ENCODE measurements at places on chromosomes 6 and 20.

DNA sequence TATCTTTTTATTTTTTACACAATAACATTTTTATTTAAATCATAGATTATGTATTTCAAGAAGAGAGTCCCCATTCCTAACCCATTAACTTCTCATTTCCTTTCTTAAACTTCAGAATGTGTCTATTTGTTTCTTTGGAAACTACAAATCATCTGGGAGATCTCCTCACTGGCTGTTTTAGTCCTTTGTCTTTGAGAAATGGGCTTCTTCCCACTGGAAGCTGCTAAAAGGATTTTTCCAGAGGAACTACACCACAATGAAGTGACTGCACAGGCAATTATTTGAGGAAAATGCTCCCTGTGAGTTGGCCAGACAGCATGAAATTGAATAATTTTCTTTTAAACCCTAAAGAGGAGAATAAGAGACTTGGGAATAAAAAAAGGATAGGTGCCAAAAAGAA is 119.1 kb downstream of the TENT5A start:
- no peak overlapping the region for H3K27ac ChIP-seq
- no peaks in the 10 kb centered on the region for H3K4me1 ChIP-seq
- no peak for DNase-seq
- H3K36me3 ChIP-seq = no peaks in the 10 kb centered on the region
- no peak overlapping the region for H3K4me3 ChIP-seq
- H3K27me3 ChIP-seq = no peaks in the 10 kb centered on the region

DNA sequence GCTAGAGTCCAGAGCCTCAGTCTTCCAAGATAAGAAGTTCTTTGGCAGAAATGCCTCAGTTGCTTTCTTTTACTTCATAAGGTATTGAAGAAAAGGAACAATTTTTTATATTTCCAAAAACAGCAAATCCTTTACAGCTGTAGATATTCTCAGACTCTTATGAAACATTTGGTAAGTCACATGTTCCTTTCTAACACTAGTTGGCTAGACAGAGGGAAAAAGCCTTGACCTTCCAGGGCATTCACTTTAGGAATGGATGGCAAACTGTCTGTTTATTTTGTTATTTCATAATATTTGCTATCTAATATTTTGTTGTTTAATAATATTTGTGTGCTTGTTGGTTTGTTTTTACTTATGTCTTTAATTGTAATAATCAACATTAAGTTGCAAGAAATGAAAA is 140.8 kb downstream of the PTPRK start:
- no peaks in the 10 kb centered on the region for H3K4me1 ChIP-seq
- no peak overlapping the region for H3K27ac ChIP-seq
- H3K27me3 ChIP-seq = no peaks in the 10 kb centered on the region
- peaks cover 7% of the 10 kb centered on the region for H3K36me3 ChIP-seq
- no peak overlapping the region for H3K4me3 ChIP-seq
- no peak for DNase-seq

GRCh38 chr6:84771756-84772356 is 7.5 kb upstream of the TBX18 start:
- no peak for DNase-seq
- H3K4me1 ChIP-seq = peaks cover 4% of the 10 kb centered on the region
- H3K4me3 ChIP-seq = no peak overlapping the region
- H3K27ac ChIP-seq = no peak overlapping the region
- H3K27me3 ChIP-seq = peaks cover 87% of the 10 kb centered on the region

- H3K27ac ChIP-seq = no peak overlapping the region
- no peak overlapping the region for H3K4me3 ChIP-seq
- no peaks in the 10 kb centered on the region for H3K36me3 ChIP-seq
- H3K4me1 ChIP-seq = no peaks in the 10 kb centered on the region
Measured at GRCh38 chr20:42295592-42295991, 677.4 kb upstream of the CHD6 start.

DNA sequence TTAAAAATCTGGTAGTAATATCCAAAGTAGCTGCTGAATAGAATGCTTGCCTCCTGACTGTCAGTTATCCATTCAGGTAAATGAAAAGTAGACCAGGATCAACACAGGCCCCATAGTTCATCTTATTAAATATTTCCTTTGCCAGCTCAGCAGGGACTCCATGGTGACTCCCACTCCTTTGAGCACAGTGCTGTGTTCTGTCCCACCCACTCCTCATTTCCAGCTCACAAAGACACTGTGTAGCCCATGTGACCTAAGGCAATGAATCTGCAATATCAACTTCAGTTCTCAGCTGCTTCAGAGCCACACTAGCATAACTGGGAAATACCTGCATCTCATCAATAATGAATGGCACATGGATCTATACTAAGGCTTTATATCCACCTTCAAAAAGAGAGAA is 189.5 kb upstream of the MANEA start:
- no peaks in the 10 kb centered on the region for H3K4me1 ChIP-seq
- no peaks in the 10 kb centered on the region for H3K27me3 ChIP-seq
- no peak overlapping the region for H3K4me3 ChIP-seq

DNA sequence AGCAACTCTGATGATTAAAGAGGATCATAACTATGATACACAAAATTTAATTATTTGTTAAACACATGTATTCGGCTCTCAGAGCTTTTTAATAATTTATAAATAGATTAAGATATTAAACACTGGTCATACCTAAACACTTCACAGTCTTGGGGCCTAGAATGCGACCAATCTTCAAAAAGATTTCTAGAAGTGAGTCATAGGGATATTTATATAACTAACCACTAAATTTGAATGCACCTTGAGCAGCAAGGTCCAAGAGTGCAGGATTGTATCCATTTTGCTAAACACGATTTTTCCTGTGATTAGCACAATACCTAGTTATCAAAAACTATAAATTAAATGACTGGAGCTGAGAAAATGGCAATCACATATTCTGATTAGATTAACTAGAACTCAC is 709.3 kb downstream of the EPHA7 start:
- no peaks in the 10 kb centered on the region for H3K27me3 ChIP-seq
- no peak overlapping the region for H3K4me3 ChIP-seq
- no peaks in the 10 kb centered on the region for H3K36me3 ChIP-seq
- H3K4me1 ChIP-seq = no peaks in the 10 kb centered on the region
- DNase-seq = no peak

GRCh38 chr20:4009309-4009708 is 6.0 kb downstream of the RNF24 start:
- no peaks in the 10 kb centered on the region for H3K27me3 ChIP-seq
- peaks cover 44% of the 10 kb centered on the region for H3K4me1 ChIP-seq
- peaks cover 4% of the 10 kb centered on the region for H3K36me3 ChIP-seq

GRCh38 chr6:13217206-13217905 is 111.0 kb downstream of the TBC1D7 start:
- no peaks in the 10 kb centered on the region for H3K27me3 ChIP-seq
- H3K36me3 ChIP-seq = no peaks in the 10 kb centered on the region
- DNase-seq = no peak
- H3K27ac ChIP-seq = no peak overlapping the region

DNA sequence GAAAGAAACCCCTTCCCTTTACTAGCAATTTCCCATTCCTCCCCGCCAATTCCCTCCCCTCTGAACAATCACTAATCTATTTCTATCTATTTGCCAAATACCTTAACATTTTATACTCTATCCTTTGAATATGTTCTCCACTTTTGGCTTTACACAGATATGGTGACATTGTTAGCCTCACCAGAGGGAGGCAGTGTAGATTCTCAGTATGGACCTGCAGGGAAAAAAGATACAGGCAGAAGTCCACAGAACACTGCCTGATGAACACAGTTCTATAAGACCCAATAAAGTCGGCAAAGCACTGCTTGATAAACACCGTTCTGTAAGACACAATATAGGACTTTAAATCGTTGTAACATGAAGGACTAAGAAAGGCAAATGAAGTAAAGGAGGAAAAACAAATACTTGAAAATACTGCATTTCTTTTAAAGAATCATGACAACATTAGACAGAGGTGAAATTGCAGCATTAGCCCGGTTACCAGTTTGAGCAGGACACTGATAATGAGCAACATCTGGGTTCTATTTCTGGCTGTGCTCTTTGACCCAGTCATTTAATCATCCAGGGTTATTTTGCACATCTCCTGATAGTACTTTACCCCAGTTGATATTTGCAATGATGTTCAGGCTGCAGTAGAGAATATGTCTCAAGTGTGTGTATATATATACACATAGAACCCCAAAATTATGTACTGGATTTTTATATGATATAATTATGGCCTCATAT is 296.8 kb downstream of the UTRN start:
- no peak for DNase-seq
- H3K4me1 ChIP-seq = peaks cover 41% of the 10 kb centered on the region
- no peaks in the 10 kb centered on the region for H3K27me3 ChIP-seq

- H3K4me3 ChIP-seq = no peak overlapping the region
- DNase-seq = no peak
- H3K36me3 ChIP-seq = no peaks in the 10 kb centered on the region
- no peak overlapping the region for H3K27ac ChIP-seq
- no peaks in the 10 kb centered on the region for H3K4me1 ChIP-seq
Measured at GRCh38 chr6:123118811-123119210, 122.8 kb downstream of the CLVS2 start.

DNA sequence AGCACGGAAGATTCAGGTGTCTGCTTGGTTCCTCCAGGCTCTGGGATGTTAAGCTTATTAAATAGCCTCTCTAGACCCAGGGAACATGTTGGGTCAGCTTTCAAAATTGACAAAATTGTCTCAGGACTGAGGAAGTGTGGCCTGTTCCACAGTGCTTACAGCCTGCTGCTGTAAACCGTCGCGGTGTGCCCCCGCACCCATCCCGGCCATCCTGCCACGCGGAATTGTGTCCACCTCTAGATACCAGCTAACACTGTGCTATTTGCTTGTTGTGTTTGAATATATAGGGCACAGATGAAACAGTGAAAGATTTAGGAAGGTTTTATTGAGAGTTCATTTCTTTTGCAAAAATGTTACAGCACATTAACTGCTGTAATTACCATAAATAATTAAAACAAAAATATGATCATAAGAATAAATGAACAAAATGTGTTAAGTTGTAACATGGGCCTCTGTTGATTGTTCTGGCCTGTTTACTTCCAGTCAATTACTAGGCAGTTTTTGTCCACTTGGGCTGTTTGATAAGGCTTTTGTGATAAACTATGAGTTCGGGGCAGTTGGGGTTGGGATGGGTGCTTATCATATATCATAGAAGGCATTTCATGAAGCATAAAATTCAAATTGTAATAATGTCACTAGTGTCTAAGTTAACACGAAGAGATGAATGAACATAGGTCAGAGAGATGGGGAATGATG is 77.4 kb downstream of the ARID1B start:
- no peaks in the 10 kb centered on the region for H3K36me3 ChIP-seq
- H3K4me3 ChIP-seq = no peak overlapping the region
- peaks cover 94% of the 10 kb centered on the region for H3K4me1 ChIP-seq
- no peak for DNase-seq
- H3K27me3 ChIP-seq = no peaks in the 10 kb centered on the region

GRCh38 chr6:131954059-131954774 is 3.0 kb upstream of the CCN2 start:
- H3K4me1 ChIP-seq = peaks cover 13% of the 10 kb centered on the region
- H3K27me3 ChIP-seq = peaks cover 68% of the 10 kb centered on the region
- H3K36me3 ChIP-seq = no peaks in the 10 kb centered on the region

DNA sequence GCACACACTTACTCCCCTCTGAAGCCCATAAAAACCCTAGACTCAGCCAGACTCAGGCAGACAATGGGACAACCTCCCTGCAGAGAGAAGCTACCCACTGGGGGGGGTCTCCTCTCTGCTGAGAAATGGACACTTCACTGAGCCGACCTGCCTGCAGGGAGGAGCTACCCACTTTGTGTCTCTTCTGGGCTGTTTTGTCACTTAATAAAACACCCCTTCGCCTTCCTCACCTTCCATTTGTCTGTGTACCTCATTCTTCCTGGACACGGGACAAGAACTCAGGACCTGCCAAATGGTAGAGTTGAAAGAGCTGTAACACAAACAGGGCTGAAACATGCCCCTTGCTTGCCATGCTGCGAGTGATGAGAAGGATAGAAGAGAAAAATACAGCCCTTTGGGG is 151.7 kb upstream of the HDDC2 start:
- no peak overlapping the region for H3K4me3 ChIP-seq
- no peak for DNase-seq
- no peaks in the 10 kb centered on the region for H3K36me3 ChIP-seq
- H3K27ac ChIP-seq = no peak overlapping the region

- peaks cover 40% of the 10 kb centered on the region for H3K4me1 ChIP-seq
- peak overlapping the region; percentile 1 for H3K27ac ChIP-seq
- no peak for DNase-seq
Measured at GRCh38 chr6:70738028-70738427, 70.3 kb downstream of the SMAP1 start.
